ENCODE measurements at places on chromosomes 6 and 20.

GRCh38 chr20:1308067-1308701, 20.8 kb downstream of the SDCBP2 start:
- no peak for DNase-seq

GRCh38 chr20:14820771-14821170, 483.4 kb upstream of the FLRT3 start:
- no peak for DNase-seq

- no peak for DNase-seq
Measured at GRCh38 chr6:37182736-37183590, 13.0 kb downstream of the PIM1 start.

DNA sequence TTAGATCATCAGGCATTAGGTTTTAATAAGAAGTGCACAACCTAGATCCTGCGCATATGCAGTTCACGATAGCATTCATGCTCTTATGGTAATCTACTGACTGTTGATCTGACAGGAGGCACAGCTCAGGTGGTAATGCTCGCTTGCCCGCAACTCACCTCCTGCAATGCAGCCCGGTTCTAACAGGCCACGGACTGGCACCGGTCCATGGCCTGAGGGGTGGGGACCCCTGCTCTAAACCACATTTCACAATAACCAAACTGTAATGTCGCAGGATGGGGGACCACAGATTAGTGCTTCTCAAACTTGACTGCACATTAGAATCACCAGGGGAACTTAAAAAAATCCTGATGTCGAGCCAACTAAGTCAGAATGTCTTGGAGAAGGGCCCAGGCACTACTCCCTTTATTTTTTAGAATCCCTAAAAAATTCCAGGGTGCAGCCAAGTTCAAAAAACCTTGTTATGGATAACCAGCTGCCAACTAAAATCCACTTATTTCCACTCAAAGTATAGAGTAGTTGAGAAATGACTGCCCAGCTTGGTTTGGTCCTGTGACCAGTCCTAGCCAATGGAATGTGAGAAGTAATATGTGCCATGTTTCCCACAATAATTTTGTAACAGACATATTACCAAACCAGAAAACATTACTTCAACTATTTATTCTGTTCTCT, 3.1 kb downstream of the SHPRH start:
- no peak for DNase-seq

DNA sequence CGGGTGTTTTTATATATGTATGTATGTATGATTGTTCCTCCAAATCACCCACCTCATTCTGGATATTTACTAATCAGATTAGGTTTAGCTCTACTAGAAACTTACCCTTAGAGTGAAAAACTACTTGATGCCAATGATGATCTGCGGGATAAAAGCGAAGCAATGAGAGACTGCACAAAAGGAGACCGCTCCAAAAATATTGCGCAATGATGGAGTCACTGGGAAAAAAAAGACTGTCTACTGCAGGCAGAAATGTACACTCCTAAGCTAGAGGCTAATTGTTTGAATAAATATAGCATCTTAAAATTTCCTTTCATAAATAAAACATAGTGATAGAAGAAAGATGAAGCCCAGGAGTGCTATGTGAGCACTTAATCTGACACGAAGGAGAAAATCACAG, 7.3 kb downstream of the RAB32 start:
- no peak for DNase-seq

GRCh38 chr6:3711776-3712175, 39.7 kb downstream of the PXDC1 start:
- no peak for DNase-seq

- no peak for DNase-seq
Measured at GRCh38 chr6:112485827-112486212, 138.7 kb downstream of the RFPL4B start.

- no peak for DNase-seq
Measured at GRCh38 chr6:145067430-145067829, 667.9 kb downstream of the EPM2A start.

DNA sequence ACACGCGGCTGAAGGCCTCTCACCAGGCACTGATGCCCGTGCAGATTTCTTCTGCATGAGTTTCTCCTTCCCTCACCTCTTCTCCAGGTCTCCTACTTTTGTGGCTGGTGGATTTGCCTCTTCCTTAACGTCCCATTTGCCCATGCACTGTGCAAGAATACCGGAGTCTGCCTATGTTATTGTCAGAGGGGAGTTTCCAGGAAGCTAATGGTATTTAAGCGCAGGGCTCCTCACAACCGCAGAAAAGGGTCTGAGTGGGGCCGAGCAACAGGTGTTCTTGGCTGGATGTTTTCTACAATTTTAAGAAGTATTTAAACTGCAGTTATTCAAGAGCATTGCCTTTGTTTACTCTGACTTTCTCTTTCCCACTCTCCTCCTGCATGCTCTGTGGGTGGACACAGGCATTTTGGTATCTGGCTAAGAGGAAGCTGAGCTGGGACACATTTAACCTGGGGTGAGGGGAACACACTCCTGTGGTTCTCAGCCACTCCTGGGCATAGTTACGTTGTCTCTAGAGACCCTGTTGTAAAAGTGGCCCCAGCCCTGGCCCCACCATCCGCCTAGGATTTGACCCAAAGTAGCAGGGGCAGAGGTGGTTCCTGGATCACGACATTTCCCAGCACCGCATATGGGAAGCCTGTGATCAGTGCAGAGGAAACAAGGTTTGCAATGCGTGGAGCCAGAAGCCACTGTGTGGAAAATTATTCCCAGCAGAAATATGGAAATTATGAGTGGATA, 34.4 kb downstream of the GGTLC1 start:
- no peak for DNase-seq
